Body of pancreas (tissue), 4 donors: ENCODE measurements at places on chromosomes 5 and 9. TPM values are rescaled to one million over a fixed set of nuclear protein-coding genes. Genes with fewer than 3 reads are reported as not detected.

DNA sequence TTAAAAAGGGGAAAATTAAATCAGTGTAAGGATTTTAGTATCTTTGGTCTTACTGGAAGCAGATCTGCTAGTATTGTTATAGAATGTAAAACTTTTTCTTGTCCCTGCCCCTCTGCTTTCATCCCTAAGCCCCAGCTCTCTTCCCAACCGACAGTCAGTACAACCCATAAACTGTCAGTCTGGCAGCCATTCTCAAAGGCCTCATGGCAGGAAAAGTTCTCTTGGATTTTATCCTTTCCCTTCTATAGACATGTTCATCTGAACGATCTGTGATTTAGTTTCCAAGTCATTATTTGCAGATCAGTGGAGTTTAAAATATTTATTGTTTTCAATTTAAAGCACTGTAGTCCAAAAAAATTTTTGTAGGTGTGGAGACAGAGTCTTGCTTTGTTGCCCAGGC, 39.2 kb downstream of the ARRDC3 start:
- no peaks in the 10 kb centered on the region for H3K4me1 ChIP-seq
- no peak overlapping the region for H3K4me3 ChIP-seq
- H3K27me3 ChIP-seq: no peaks in the 10 kb centered on the region
- DNase-seq: no peak
- no peaks in the 10 kb centered on the region for H3K36me3 ChIP-seq

DNA sequence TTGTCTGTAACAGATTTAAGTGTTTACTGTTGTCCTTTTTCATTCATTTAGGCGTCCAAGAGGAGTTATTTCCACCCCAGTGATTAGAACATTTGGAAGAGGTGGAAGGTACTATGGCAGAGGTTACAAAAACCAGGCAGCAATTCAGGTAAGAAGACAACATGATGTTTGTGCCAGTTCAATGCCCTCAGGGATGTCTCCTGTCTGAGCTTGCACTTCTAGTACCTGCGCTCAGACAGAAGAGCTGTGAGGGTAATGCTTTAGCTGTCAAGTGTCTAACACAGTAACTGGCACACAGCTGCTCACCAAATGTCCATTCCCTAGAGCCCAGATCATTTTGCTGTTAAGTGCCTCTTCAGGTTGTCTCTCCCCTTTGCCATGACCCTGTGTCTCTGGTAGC, 14.2 kb upstream of the PHF2 start:
- no peak overlapping the region for H3K27ac ChIP-seq
- no peak overlapping the region for H3K4me3 ChIP-seq
- H3K36me3 ChIP-seq: peaks cover 32% of the 10 kb centered on the region
- no peaks in the 10 kb centered on the region for H3K27me3 ChIP-seq

- H3K27ac ChIP-seq: no peak overlapping the region
- H3K4me1 ChIP-seq: no peaks in the 10 kb centered on the region
- no peaks in the 10 kb centered on the region for H3K36me3 ChIP-seq
- H3K4me3 ChIP-seq: no peak overlapping the region
- DNase-seq: no peak
Observed at GRCh38 chr9:93846349-93846748, 108.8 kb downstream of the BARX1 start.

GRCh38 chr5:54988817-54989216, 3.4 kb upstream of the ESM1 start:
- H3K4me3 ChIP-seq: no peak overlapping the region
- H3K27ac ChIP-seq: no peak overlapping the region
- no peak for DNase-seq
- no peaks in the 10 kb centered on the region for H3K4me1 ChIP-seq

DNA sequence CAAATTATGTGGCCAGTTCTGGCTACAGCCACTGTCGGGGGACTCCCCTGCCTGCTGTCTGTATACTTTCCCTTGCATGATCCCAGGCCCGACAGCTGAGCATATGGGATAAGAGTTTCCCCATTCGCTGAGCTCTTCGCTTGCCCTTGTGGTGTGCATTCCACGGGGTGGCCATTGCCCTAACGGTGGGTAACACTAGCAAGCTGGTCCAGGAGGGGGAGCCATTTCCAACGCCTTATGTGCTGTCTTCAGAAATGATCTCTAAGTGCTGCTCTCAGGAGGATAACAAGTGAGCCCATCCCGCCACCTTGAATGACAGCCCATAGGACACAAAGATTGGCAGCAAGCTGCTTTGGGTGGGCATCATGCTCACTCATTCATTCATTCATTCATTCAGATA, 190.9 kb downstream of the FSTL4 start:
- H3K27ac ChIP-seq: no peak overlapping the region
- H3K36me3 ChIP-seq: no peaks in the 10 kb centered on the region
- no peaks in the 10 kb centered on the region for H3K27me3 ChIP-seq
- peaks cover 4% of the 10 kb centered on the region for H3K4me1 ChIP-seq

GRCh38 chr9:104256031-104256695, 162.1 kb downstream of the SMC2 start:
- H3K27me3 ChIP-seq: no peaks in the 10 kb centered on the region
- no peak overlapping the region for H3K27ac ChIP-seq
- no peaks in the 10 kb centered on the region for H3K4me1 ChIP-seq
- no peak for DNase-seq
- no peak overlapping the region for H3K4me3 ChIP-seq

Gene CARD9
- total RNA-seq: 1.3 TPM

Gene DEPDC1B
- 0.66 TPM for total RNA-seq

Gene DCP2
- 11.2 TPM for total RNA-seq

Gene SPEF2
- 11.4 TPM for total RNA-seq

Gene SLC6A7
- not detected for total RNA-seq

Gene MAMDC2
- total RNA-seq: 4.0 TPM
